ENCODE measurements at places on chromosomes 1 and 21. TPM values are rescaled to one million over a fixed set of nuclear protein-coding genes. Genes with fewer than 3 reads are reported as not detected.

- no peak for DNase-seq
Observed at GRCh38 chr1:52063192-52063591, 7.1 kb downstream of the BTF3L4 start.

DNA sequence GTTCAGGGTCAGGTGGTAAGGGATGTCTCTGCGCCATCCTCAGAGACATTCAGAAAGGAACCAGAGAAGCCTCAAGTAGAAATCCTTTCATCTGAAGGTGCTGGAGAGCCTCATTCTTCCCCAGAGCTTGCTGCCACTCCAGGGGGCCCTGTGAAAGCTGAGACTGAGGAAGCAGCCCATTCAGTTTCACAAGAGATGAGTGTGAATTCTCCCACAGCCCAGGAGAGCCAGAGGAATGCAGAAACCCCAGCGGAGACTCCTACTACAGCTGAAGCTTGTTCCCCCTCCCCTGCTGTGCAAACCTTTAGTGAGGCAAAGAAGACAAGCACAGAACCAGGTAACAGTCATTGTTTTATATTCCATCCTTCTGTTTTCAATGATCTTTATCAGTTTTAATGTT is 38.7 kb downstream of the ZBTB40 start:
- DNase-seq: no peak

The KRTAP19-3 gene
- polyA plus RNA-seq: not detected

- no peak for DNase-seq
Observed at GRCh38 chr1:1664941-1665814, 6.4 kb upstream of the CDK11B start.

The FLG gene
- polyA plus RNA-seq: 0.73 TPM
